ENCODE measurements at places on chromosomes 6 and 20.
A peak's percentile ranks its signal among the peaks of the same experiment; 100 is the strongest.

DNA sequence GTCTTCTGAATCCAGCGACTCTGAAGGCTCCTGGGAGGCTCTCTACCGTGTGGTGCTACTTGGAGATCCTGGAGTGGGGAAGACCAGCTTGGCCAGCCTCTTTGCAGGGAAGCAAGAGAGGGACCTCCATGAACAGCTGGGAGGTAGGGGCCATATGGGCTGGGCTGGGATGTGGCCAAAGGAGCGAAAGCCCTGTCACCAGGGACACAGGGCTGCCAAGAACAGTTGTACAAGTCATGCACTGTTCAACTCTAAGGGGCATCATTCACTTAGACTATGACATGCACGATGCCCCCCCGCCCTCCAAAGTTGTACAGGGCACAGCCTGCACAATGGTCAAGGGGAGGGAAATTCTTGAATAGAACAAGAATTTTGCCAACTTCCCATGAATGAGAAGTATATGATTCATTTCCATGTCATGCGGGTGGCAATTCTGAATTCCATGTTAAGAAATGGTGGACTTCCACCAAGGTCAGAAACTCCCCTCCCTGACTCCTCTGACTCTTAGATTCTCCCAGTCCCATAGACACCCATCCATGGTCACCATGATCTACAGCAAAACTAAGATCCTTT is 1.6 kb downstream of the REM1 start:
- no peak overlapping the region for H3K27ac ChIP-seq
- peaks cover 34% of the 10 kb centered on the region for H3K27me3 ChIP-seq
- H3K4me1 ChIP-seq = peaks cover 5% of the 10 kb centered on the region
- H3K36me3 ChIP-seq = no peaks in the 10 kb centered on the region
- ATAC-seq = no peak
- H3K4me3 ChIP-seq = no peak overlapping the region

- no peak for ATAC-seq
- H3K4me3 ChIP-seq = no peak overlapping the region
- no peaks in the 10 kb centered on the region for H3K36me3 ChIP-seq
- peaks cover 3% of the 10 kb centered on the region for H3K27me3 ChIP-seq
These were observed 167.7 kb downstream of the SIM1 start for GRCh38 chr6:100296810-100297544.

DNA sequence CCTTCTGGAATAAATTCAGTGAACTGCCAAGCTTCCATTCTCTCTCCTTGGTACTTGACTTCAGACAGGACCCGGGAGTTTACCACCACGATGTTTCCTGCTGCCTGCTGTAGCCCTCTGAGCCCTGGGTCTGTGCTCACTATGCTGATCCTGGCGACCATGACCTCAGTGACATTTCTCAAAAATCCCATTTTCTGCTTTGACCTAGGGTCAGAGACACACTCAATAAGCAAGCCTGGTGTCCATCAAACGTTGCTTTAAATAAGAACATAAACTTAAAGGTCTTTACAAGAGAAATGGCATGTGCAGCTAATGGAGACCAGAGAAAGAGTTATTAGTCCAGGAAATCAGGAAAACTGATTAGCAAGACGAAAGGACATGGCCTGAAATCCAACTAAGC is 509.7 kb upstream of the SULF2 start:
- H3K36me3 ChIP-seq = no peaks in the 10 kb centered on the region
- ATAC-seq = no peak
- peaks cover 31% of the 10 kb centered on the region for H3K27me3 ChIP-seq
- no peak overlapping the region for H3K4me3 ChIP-seq
- no peaks in the 10 kb centered on the region for H3K4me1 ChIP-seq
- H3K27ac ChIP-seq = no peak overlapping the region

- peaks cover 33% of the 10 kb centered on the region for H3K4me1 ChIP-seq
- peaks cover 16% of the 10 kb centered on the region for H3K36me3 ChIP-seq
- H3K27me3 ChIP-seq = no peaks in the 10 kb centered on the region
- H3K27ac ChIP-seq = peak overlapping the region; percentile 30
- ATAC-seq = no peak
These were observed 2.8 kb upstream of the MAPK13 start for GRCh38 chr6:36127462-36128016.
